ENCODE measurements at places on chromosomes 16 and 17. TPM values are rescaled to one million over a fixed set of nuclear protein-coding genes. Genes with fewer than 3 reads are reported as not detected.
A peak's percentile ranks its signal among the peaks of the same experiment; 100 is the strongest.

Gene KRT28
- total RNA-seq: not detected

Gene KRT15
- total RNA-seq: not detected

Gene SLC16A13
- total RNA-seq: 66.4 TPM

Gene CRYM
- total RNA-seq: 6.1 TPM

Gene SDR42E2
- not detected for total RNA-seq

Gene ATXN2L
- 62.1 TPM for total RNA-seq

Gene PTX4
- total RNA-seq: not detected

Gene CTRB1
- total RNA-seq: not detected

Gene OR1D2
- total RNA-seq: not detected

Gene RHBDL3
- 0.09 TPM for total RNA-seq

Gene CTDNEP1
- total RNA-seq: 31.6 TPM

Gene MRC2
- 2.1 TPM for total RNA-seq

Gene LLGL2
- total RNA-seq: 71.4 TPM

GRCh38 chr16:57828272-57829161, 26.2 kb upstream of the KIFC3 start:
- DNase-seq: no peak
- H3K36me3 ChIP-seq: no peaks in the 10 kb centered on the region
- no peak overlapping the region for H3K4me3 ChIP-seq
- no peaks in the 10 kb centered on the region for H3K4me1 ChIP-seq
- H3K27me3 ChIP-seq: no peaks in the 10 kb centered on the region
- H3K27ac ChIP-seq: peak overlapping the region; percentile 75

- H3K4me3 ChIP-seq: peak overlapping the region; percentile 82
- H3K27me3 ChIP-seq: no peaks in the 10 kb centered on the region
- peaks cover 13% of the 10 kb centered on the region for H3K4me1 ChIP-seq
- H3K36me3 ChIP-seq: no peaks in the 10 kb centered on the region
- no peak for DNase-seq
Measured at GRCh38 chr17:42193216-42193968, 902 bp downstream of the GHDC start.

DNA sequence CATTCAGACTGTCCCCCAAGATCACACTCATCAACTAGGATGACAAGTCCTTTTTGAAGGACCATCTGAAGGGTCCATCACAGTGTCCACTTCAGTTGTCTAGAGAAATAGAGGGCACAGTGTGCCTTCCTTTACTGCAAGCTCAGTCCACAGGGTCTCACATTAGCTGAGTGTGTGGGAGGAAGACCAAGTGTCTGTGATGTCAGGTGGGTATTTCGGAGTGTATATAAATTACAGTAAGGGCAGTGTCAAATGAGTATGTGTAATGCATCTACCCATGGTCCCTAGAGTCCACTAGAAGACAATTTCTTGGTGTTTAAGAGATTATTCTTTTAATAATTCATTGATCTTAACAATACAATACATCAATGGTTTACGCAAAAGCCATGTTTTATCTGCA, 272.2 kb downstream of the CDH13 start:
- H3K27me3 ChIP-seq: no peaks in the 10 kb centered on the region
- H3K27ac ChIP-seq: no peak overlapping the region
- no peak for DNase-seq
- H3K4me1 ChIP-seq: no peaks in the 10 kb centered on the region

GRCh38 chr17:81564778-81565177, 12.6 kb upstream of the FAAP100 start:
- no peaks in the 10 kb centered on the region for H3K27me3 ChIP-seq
- H3K27ac ChIP-seq: no peak overlapping the region
- H3K4me1 ChIP-seq: peaks cover 7% of the 10 kb centered on the region
- H3K4me3 ChIP-seq: no peak overlapping the region
- DNase-seq: no peak
- peaks cover 61% of the 10 kb centered on the region for H3K36me3 ChIP-seq

GRCh38 chr16:89481356-89481955, 8.9 kb downstream of the ANKRD11 start:
- H3K36me3 ChIP-seq: no peaks in the 10 kb centered on the region
- no peak for DNase-seq
- H3K4me3 ChIP-seq: no peak overlapping the region
- no peak overlapping the region for H3K27ac ChIP-seq

GRCh38 chr17:64133546-64134215, 3.7 kb upstream of the ERN1 start:
- peak overlapping the region; percentile 31 for H3K27ac ChIP-seq
- H3K4me1 ChIP-seq: no peaks in the 10 kb centered on the region
- H3K27me3 ChIP-seq: no peaks in the 10 kb centered on the region
- no peaks in the 10 kb centered on the region for H3K36me3 ChIP-seq
- no peak overlapping the region for H3K4me3 ChIP-seq

DNA sequence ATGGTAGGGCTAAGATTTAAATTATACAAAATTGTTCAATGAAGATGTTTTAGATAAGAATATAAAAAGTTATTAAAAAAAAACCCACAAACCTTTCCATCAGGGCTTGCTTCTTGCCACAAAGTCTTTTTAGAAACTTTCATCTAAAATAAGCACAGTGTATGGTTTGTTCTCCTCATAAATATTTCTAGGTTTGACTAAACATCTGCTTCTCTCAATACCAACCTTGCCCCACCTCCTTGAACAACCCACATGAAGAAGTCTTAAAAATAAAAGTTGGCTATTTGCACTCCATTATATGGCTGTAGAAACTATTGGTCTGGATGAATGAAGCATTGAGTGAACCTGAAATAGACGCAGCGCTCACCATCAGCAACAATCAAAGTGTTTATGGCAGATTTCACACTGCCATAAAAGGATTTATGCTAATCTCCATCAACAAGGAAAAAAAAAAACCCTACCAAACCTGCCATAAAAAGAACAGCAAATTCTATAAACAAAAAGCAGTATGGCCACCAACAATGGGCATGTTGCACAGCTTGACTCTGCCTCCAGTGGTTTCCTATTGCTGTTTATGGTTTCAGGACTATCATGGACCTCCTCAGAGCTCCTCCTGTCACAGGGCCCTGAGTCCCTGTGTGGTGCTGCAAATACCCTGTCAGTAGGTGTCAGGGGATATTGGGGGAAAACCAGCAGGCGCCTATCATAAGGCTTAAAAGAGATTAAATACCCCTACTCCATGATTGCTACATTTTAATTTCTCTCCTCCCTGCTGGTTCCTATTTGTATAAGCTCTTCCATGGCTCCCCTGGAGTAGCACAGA, 37.6 kb downstream of the SNX11 start:
- H3K27me3 ChIP-seq: no peaks in the 10 kb centered on the region
- DNase-seq: no peak
- H3K27ac ChIP-seq: no peak overlapping the region
- no peaks in the 10 kb centered on the region for H3K4me1 ChIP-seq
- H3K4me3 ChIP-seq: no peak overlapping the region

GRCh38 chr17:15385305-15385704, 43.9 kb upstream of the TEKT3 start:
- no peaks in the 10 kb centered on the region for H3K27me3 ChIP-seq
- no peak for DNase-seq
- no peak overlapping the region for H3K27ac ChIP-seq
- H3K4me1 ChIP-seq: peaks cover 8% of the 10 kb centered on the region
- H3K36me3 ChIP-seq: no peaks in the 10 kb centered on the region
- H3K4me3 ChIP-seq: no peak overlapping the region

GRCh38 chr17:37673386-37673785, 30.1 kb upstream of the DDX52 start:
- H3K4me1 ChIP-seq: no peaks in the 10 kb centered on the region
- no peak for DNase-seq
- H3K4me3 ChIP-seq: no peak overlapping the region
- no peak overlapping the region for H3K27ac ChIP-seq
- no peaks in the 10 kb centered on the region for H3K36me3 ChIP-seq

DNA sequence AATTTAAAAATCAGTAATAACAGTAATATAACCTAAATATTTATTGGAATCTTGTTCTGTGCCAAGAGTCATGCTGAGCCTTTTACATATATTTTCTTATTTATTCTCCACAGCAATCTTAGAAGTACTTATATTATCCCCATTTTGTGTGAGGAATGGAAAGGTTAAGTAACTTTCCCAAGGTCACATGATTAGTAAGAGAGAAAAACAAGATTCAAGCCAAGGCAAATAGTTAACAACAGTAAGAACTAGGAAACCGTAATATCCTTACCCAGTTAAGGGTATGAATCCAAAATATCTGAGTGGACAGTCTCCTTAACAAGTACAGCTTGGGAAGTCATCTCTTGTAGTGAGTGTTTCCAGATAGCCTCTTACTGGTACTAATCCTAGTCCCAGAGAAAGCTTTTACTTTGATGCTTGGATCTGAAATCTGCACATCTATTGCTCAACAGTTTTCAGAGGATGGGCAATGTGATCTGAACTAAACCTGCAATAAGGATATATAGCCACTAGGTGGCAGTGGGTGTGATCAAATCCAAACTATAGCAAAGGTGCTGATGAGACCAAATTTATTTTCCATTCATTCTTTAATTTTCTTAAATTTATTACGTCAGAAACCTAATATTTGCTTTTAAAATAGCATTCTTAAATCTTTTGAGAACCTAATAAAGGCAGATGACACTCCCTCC, 23.3 kb downstream of the SHISA6 start:
- no peaks in the 10 kb centered on the region for H3K4me1 ChIP-seq
- DNase-seq: no peak
- H3K27ac ChIP-seq: no peak overlapping the region
- H3K36me3 ChIP-seq: no peaks in the 10 kb centered on the region
- no peaks in the 10 kb centered on the region for H3K27me3 ChIP-seq

GRCh38 chr17:9473711-9474110, 101.9 kb downstream of the STX8 start:
- H3K36me3 ChIP-seq: no peaks in the 10 kb centered on the region
- no peak for DNase-seq
- H3K4me1 ChIP-seq: no peaks in the 10 kb centered on the region
- H3K27me3 ChIP-seq: no peaks in the 10 kb centered on the region
- no peak overlapping the region for H3K4me3 ChIP-seq

- H3K4me1 ChIP-seq: no peaks in the 10 kb centered on the region
- no peak for DNase-seq
- H3K36me3 ChIP-seq: no peaks in the 10 kb centered on the region
- no peak overlapping the region for H3K4me3 ChIP-seq
- no peak overlapping the region for H3K27ac ChIP-seq
Measured at GRCh38 chr17:17298108-17298507, 5.1 kb upstream of the NT5M start.
